GM23338 (cell line): ENCODE measurements at places on chromosomes 12 and 14. TPM values are rescaled to one million over a fixed set of nuclear protein-coding genes. Genes with fewer than 3 reads are reported as not detected.

GPRC5D gene
- not detected in 2 replicates for total RNA-seq

SIX1 gene
- 0.35 and 0.78 TPM in 2 replicates for total RNA-seq

DRAM1 gene
- total RNA-seq, result 5.4 and 5.7 TPM in 2 replicates

CARMIL3 gene
- 9.7 and 11.8 TPM in 2 replicates for total RNA-seq

CCDC38 gene
- not detected in 2 replicates for total RNA-seq

WNT5B gene
- total RNA-seq, result 1.0 and 2.7 TPM in 2 replicates

LRRC10 gene
- not detected in 2 replicates for total RNA-seq

SLCO1A2 gene
- 10.8 and 25.2 TPM in 2 replicates for total RNA-seq

DACT1 gene
- 23.6 and 26.6 TPM in 2 replicates for total RNA-seq

CCDC198 gene
- total RNA-seq, result not detected in 2 replicates

ADSS1 gene
- total RNA-seq, result 4.3 and 11.6 TPM in 2 replicates

SOX5 gene
- 2.1 and 4.7 TPM in 2 replicates for total RNA-seq

KRT79 gene
- 0.21 TPM in 1 of 2 replicates, not detected in the other for total RNA-seq

SLCO1B1 gene
- total RNA-seq, result 0.24 TPM in 1 of 2 replicates, not detected in the other

NTN4 gene
- total RNA-seq, result 3.3 and 3.8 TPM in 2 replicates

BATF gene
- not detected in 2 replicates for total RNA-seq

SNW1 gene
- total RNA-seq, result 58.9 and 60.5 TPM in 2 replicates

TAS2R19 gene
- 6.0 and 8.6 TPM in 2 replicates for total RNA-seq

SERPINA12 gene
- not detected in 2 replicates for total RNA-seq

STAC3 gene
- 1.2 and 3.0 TPM in 2 replicates for total RNA-seq

KLRG1 gene
- total RNA-seq, result 5.1 and 8.0 TPM in 2 replicates

SDR9C7 gene
- total RNA-seq, result not detected in 2 replicates

HOXC5 gene
- total RNA-seq, result not detected in 2 replicates

REM2 gene
- 0.31 and 1.2 TPM in 2 replicates for total RNA-seq

KRT73 gene
- not detected in 2 replicates for total RNA-seq

FRMD6 gene
- total RNA-seq, result 15.9 and 18.7 TPM in 2 replicates

RECQL gene
- 45.8 and 47.2 TPM in 2 replicates for total RNA-seq

KRT2 gene
- not detected in 2 replicates for total RNA-seq

PIWIL1 gene
- not detected in 2 replicates for total RNA-seq

RNU6-7 gene
- not detected in 2 replicates for total RNA-seq

TAS2R50 gene
- 3.4 and 5.7 TPM in 2 replicates for total RNA-seq

MBD6 gene
- 12.5 and 16.9 TPM in 2 replicates for total RNA-seq

CD63 gene
- total RNA-seq, result 294 and 307 TPM in 2 replicates

CCDC196 gene
- not detected in 2 replicates for total RNA-seq

LACRT gene
- total RNA-seq, result not detected in 2 replicates

C12orf54 gene
- not detected in 2 replicates for total RNA-seq

AJUBA gene
- 45.8 and 55.9 TPM in 2 replicates for total RNA-seq

AVPR1A gene
- 0.08 and 0.24 TPM in 2 replicates for total RNA-seq

NANOG gene
- 134 TPM in 2 replicates for total RNA-seq

TSPAN9 gene
- total RNA-seq, result 17.2 and 31.5 TPM in 2 replicates

RD3L gene
- total RNA-seq, result not detected in 2 replicates

TMEM179 gene
- total RNA-seq, result 4.8 and 5.0 TPM in 2 replicates

FLRT2 gene
- total RNA-seq, result 5.4 and 7.4 TPM in 2 replicates

CACNA1C gene
- total RNA-seq, result 0.82 and 2.1 TPM in 2 replicates

PAPLN gene
- total RNA-seq, result 11.3 and 13.2 TPM in 2 replicates

MYBPC1 gene
- total RNA-seq, result 0.54 TPM in 1 of 2 replicates, not detected in the other

SUOX gene
- 21.9 and 27.5 TPM in 2 replicates for total RNA-seq

MYO1A gene
- total RNA-seq, result not detected in 2 replicates

SLC6A13 gene
- 0.27 TPM in 1 of 2 replicates, not detected in the other for total RNA-seq

FIGNL2 gene
- 4.1 and 5.2 TPM in 2 replicates for total RNA-seq

RNU4-1 gene
- under 0.01 TPM in 1 of 2 replicates, not detected in the other for total RNA-seq

TAC3 gene
- total RNA-seq, result 11.9 and 22.0 TPM in 2 replicates

TMEM132D gene
- 4.7 and 5.3 TPM in 2 replicates for total RNA-seq
